Esophagus squamous epithelium (tissue), 5 donors: ENCODE measurements at places on chromosomes 3 and 15. TPM values are rescaled to one million over a fixed set of nuclear protein-coding genes. Genes with fewer than 3 reads are reported as not detected.

GRCh38 chr3:147431751-147432150, 22.6 kb downstream of the ZIC1 start:
- no peak for DNase-seq

TEX9 gene
- 18.0 TPM for total RNA-seq

- DNase-seq = no peak
These were observed 853.5 kb downstream of the TUSC7 start for GRCh38 chr3:117563063-117563462.

DNA sequence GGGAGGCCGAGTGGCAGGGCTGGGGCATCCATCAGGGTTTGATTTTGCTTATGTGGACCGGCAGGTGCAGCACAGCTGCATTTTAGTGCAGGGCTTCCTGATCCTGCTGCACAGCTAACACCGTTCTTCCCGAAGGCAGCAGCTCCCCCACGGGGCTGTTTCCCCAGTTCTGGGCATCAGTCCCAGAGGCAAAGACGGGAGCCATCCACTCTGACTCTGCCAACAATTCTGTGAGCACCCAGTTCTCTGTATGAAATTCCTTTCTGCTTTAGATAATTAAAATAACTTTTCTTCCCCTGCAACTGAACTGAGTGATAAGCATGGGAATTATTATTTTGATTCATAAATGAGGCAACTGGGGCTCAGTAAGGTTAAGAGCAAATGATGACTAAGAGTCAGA, 262.9 kb upstream of the ATP10A start:
- DNase-seq = no peak

CYP1A1 gene
- total RNA-seq = 1.1 TPM

DNA sequence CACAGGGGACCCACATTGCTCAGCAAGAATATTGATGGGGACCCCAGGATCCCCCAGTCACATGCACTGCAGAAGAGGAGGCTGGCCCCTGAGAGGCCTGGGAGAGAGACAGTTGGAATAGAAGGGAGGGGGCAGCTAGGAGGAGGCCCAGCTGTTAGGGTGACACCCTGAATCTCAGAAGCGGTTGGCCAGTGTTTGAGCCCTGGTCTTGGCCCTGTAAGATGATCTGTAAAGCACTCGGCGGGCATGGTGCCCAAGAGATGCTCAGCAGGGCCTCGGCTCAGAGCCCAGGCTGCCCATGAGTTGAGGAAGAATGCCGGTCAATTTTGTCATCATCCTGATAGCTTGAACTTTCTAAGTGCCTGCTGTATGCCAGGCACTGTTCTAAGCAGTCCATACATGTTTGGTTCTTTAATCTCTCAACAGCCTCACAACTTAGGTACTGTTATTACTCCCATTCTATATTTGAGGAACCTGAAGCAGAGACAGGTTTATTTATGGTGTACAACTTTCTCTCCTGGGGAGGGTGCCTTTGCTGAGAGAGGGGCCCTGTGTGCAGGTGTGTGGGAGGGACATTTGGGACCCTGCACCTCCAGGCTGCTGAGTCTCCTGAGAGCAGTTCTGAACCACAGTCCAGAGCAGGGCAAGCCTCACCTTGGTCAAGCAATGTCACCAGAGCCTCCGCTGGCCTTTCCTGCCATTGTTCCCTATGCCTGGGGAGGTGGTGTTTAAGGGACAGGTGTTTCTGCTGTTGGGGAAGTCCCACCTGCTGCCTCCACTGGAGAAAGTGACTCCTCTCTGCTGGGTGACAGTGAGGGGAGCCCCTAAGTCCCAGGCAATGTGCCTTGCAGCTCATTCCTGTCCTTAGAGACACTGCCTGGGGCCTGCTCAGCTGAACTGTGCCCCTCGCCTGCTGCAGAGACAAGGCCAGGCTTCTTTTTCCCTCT, 26.0 kb downstream of the SLC6A6 start:
- no peak for DNase-seq

DNA sequence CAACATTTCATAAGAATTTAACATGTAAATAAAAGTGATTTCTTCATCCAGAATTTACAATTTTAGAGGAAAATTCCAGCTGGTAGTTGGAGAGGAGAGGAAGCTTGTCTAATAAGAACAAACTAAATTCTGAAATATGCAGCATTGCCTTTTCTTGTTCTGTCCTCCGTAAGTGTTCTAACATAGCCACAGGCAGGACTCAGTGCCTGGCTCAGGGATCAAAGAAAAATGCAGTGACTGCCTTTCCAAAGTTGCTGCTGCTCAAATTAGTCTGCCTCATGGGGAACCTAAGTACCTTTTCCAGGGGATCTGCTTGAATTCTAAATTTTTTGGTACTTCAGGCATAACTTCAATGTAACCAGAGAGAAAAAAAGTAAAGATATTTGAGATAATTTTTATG, 713.0 kb upstream of the CADM2 start:
- no peak for DNase-seq

- no peak for DNase-seq
These were observed 50.4 kb downstream of the ADAM10 start for GRCh38 chr15:58698887-58699641.

GRCh38 chr3:84783281-84783680, 175.5 kb upstream of the CADM2 start:
- DNase-seq = no peak

FXR1 gene
- total RNA-seq = 64.2 TPM

PLA2G4D gene
- 0.23 TPM for total RNA-seq

- no peak for DNase-seq
These were observed 44.8 kb upstream of the RAF1 start for GRCh38 chr3:12708584-12709192.

GRCh38 chr3:22453906-22454535, 703.0 kb upstream of the ZNF385D start:
- no peak for DNase-seq

- DNase-seq = peak; percentile 55
These were observed 9.2 kb upstream of the SEMA4B start for GRCh38 chr15:90191794-90192509.

- no peak for DNase-seq
These were observed 152.3 kb downstream of the GABRG3 start for GRCh38 chr15:27123291-27123690.

DNA sequence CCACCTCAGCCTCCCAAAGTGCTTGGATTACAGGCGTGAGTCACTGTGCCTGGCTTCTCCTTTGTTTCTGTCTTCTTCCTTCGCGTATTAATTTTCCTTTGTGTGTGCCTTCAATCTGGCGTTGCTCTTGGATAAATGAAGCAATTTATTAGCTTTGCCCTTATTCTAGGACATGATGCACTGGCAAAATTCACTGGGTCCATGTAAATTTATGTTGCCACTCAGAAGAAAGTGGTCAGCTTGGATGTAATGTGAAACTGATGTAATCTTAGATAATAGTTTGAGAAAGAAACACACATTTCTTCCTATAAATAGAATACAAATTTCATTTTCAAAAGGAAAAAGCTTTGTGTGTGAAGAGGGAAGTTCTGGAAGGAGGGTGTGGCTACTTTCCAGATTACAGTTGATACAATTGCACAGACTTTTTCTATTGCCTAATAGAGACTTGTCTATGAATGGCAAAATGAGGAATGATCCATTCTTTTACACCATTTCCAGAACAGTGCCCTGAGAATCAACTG, 23.3 kb upstream of the ATP1B3 start:
- no peak for DNase-seq

EPHB1 gene
- 1.00 TPM for total RNA-seq

GRCh38 chr15:31500766-31501449, 174.3 kb downstream of the KLF13 start:
- no peak for DNase-seq

DNA sequence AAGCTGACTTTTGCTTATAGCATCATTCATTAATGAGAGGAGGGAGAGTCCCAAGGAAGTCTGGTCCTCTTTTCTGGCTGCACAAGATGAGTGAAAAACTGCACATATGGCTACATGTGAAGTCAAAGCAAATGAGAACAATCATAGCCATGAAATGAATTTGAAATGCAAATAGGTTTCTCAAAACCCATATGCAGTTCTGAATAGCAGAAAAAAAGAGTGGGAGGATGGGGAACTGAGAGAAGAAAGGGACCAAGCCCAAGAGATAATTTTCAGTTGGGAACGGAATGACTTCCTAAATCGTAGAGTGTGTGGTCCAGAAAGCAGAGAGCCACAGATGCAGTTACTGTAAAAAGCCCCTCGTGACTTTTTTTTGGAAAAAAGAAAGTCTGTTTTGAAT, 66.3 kb downstream of the GTPBP8 start:
- DNase-seq = no peak

GRCh38 chr15:48409623-48410022, 78.4 kb downstream of the DUT start:
- DNase-seq = no peak

DNA sequence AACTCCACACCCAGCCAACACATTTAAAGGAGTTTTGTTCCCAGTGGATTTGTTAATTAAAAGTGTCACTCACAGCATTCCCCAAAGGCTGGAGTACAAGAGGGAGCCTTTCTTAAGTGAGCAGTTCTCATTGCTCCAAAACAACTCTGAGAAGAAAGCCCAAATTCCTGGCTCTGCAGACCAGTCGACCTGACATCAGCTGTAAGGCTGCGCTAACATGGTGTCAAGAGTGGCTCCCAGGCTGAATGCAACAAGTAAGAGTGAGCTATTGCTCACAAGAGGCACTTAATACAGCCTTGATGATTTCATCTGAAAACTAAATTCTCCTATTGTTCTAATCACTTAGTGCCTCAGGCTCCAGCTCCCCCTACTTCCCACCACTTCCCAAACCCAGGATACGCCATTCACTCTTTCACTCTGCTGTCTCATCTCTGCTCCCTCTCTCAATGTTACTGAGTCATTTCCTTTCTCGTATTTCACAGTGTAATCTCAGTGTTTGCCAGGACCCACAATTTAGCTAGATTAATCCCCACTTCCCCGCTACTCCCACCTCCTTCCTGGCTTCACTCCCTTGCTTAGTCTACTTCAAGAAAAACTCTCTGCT, 81.8 kb downstream of the WWTR1 start:
- no peak for DNase-seq

CCNL1 gene
- 185 TPM for total RNA-seq

- DNase-seq = no peak
These were observed 406.2 kb downstream of the PLOD2 start for GRCh38 chr3:145754605-145755289.

KNG1 gene
- total RNA-seq = not detected

- no peak for DNase-seq
These were observed 265.5 kb downstream of the ADAMTSL3 start for GRCh38 chr15:83919319-83919830.

STRIT1 gene
- not detected for total RNA-seq

GRCh38 chr3:76669322-76669721, 370.6 kb upstream of the ROBO2 start:
- no peak for DNase-seq

DNA sequence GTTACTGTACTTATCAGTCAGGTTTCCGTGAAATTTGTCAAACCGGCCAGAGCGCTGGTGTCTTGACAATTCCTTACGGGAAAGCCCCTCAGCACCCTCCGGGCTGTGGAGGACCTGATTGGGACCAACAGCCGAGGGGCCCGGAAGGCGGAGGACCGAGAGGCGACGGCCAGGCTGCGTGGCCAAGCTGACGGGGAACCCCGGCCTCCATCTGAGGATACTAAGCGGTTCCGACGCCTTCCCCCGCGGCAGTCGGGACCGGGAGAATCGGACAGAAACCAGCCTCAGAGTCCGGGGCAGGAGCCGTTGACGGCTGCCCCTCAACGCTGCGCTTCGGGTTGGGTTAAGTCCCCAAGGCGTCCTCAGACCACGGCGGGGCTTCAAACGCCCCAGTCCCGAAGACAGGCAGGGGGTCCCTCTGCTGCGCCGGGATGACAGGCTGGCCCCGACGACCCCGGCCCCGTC, 499 bp downstream of the ALDH1A2 start:
- no peak for DNase-seq

ELL3 gene
- total RNA-seq = 40.4 TPM

DNA sequence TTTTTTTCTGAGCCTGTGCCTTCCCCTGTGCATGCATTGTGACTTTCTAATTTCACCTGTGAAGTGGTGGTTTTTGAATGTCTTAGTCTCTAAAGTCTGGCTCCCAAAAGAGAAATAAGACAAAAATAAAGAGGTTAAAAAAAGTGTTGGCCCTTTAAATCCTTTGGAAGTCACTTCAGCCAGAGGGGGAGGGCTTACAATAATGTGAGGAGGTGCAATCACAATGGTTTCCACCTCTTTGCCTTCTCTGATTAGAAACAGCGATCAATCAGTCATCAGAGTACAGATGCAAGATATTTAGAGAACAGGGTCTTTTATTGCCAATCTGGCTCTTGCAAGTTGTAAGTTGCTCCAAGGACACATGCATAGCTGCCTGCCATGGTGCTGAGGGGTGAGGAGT, 64.1 kb upstream of the GCSAM start:
- no peak for DNase-seq

- DNase-seq = no peak
These were observed 60.5 kb upstream of the MME start for GRCh38 chr3:155019575-155019974.

DNA sequence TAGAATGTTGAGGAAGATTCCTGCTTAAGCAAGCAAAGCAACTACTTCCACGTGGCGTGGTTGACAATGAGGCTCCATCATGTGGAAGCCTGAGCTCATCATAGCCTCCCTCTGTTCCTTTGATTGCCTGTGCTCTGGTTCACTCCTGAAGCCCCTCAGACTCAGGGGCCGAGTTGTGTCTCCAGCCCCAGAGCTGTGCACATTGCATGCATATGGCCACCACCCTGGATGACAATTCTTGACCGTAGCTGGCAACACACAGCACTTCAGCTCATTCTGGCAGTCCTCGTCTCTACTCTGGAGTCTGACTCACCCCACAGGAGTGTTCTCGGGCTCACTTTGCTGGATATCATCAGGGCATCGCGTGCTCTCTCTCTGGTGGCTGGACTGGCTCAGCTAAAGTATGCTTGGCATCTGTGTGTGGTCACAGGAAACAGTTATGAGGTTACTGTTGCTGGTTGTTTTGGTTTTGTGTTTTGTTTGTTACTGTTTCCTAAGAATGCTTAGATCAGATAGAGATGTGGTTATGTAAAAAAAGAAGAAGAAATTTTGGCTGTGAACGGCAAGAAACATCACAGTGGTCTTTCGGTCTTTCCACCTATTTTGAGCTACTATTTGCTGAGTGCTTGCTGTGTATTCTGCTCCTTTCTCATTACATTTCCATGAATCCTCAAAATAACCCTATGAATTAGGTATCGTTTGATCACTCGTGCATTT, 41.6 kb upstream of the MRPS22 start:
- DNase-seq = no peak

ACP3 gene
- total RNA-seq = 83.6 TPM

- no peak for DNase-seq
These were observed 80.1 kb downstream of the SATB1 start for GRCh38 chr3:18345015-18345367.

- DNase-seq = no peak
These were observed 16.5 kb downstream of the EMC3 start for GRCh38 chr3:9970020-9970652.

DNA sequence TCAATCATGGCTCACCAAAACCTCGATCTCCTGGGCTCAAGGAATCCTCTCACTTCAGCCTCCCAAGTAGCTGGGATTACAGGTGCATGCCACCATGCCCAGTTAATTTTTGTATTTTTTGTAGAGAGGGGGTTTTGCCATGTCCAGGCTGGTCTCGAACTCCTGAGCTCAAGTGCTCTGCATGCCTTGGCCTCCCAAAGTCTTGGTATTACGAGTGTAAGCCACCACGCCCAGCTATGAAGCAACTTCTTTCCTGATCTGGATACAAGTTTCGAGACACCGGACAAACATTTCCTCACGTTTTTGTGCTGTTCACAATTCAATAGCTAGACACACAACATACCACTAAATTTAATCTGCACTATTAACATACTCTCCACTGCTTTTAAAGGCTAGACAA, 3.4 kb upstream of the SYNM start:
- DNase-seq = no peak
